OCI-LY7 (cell line): ENCODE measurements at places on chromosomes 3 and 15. TPM values are rescaled to one million over a fixed set of nuclear protein-coding genes. Genes with fewer than 3 reads are reported as not detected.

- DNase-seq, result no peak
These were observed 204.7 kb downstream of the UACA start for GRCh38 chr15:70558406-70559264.

DNA sequence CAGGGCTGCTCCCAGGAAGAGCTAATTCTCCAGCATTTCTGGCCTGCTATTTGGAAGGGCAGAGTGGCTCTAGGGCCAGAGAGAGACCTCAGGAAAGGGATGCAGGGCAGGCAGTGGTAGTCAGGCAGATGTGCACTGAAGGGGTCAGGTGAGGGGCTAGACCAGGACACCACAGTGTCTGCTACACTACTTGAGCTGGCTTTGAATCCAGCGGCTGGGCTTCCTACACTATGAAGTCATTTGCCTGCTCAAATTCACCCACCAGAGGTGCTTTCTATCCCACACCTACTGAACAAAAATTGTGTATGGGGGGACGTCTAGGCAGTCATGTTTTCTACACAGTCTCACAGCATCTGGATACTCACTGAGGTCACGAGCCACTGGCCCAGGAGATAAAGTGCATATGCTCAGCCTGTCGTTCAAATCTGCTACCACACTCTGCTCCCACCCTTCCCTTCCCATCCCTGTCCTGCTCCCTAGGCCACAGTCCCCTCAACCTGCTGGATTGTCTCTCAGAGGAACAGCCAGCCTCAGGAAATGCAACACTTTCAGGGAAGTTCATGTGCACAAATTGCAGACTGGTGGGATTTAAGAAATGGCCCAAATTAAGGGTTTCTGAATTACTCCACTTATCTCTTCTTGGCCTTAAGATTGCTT, 49.9 kb upstream of the SLC6A11 start:
- no peak for DNase-seq

ARPP19 gene
- 92.9 and 101 TPM in 2 replicates for total RNA-seq

GRCh38 chr15:83193721-83194120, 13.9 kb downstream of the HDGFL3 start:
- no peak for DNase-seq

GRCh38 chr3:40725031-40725430, 200.3 kb downstream of the ZNF621 start:
- no peak for DNase-seq

DNA sequence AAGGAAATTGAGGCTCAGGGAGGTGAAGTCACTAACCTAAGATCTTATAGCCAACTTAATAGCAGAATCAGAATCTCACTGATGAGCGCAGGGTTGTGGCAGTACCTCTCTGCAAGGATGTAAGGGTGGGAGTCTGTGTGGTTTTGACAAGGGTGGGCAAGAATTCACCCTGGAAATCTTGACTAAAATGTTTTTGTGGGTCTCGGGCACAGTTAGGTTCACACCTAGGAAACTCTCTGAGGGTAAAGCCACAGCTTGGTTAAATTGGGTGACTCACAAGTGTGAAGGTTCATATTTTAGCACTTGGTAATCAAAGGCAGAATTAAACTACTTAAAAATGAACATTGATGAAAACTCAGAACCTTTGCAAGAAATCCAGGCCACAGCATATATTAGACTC, 178.2 kb upstream of the EOMES start:
- DNase-seq, result no peak

- no peak for DNase-seq
These were observed 425.8 kb upstream of the MDFIC2 start for GRCh38 chr3:70738291-70738681.

DNA sequence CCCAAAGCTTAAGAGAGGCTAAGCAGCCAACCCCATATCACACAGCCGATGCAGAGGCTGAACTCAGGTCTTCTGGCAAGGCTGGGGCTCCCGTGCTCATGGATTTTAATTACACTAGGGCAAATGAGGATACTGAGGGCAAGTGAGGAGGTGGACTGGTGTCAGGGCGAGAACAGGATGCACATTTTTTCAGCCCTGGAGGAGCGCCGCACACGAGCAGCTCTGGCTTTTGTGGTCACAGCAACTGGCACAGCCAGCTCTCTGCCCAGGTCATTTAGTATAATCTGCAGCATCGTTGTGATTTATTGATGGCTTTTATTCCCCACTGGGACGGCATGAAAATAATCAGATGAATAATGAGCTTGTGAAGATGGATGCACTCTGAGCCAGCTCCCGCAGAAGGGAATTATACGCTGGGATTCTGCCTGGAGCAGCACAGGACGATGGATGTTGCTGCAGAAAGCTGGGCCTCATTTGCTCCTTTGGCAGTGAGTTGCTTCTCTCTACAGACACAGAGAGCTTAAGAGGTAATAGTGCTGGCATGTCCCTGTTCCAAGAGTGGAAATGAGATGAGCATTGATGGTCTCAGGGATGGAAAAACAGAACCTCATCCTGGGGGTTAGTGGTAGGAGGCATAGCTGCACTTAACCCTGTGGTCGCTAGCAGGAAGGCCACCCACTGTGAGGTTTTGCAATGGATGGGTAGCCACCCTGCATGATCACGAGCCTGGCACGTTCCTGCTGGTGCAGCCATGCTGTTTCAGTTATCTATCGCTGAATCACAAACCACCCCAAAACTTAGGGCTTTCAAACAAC, 135.4 kb downstream of the UACA start:
- no peak for DNase-seq

GRCh38 chr15:101573951-101574350, 78.2 kb downstream of the TM2D3 start:
- DNase-seq, result no peak

ZNF502 gene
- not detected in 2 replicates for total RNA-seq

DNA sequence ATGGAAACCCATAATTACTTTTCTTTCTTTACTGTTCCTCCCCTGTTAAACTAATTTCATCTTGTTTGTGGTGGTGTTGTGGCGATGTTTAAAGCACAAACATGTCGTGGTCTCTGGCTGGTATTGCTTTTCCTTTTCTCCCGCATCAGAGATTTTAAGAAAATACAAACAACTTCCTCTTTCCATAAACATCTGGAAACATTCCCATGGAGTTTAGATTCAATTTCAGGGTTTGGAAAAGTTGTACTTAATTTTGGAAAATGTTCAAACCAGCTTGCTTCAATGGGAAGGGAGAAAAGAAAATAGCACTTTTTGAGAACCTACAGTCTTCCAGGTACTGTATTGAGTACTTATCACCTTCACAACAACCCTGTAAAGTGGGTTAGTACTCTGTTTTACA, 30.4 kb downstream of the STARD9 start:
- DNase-seq, result no peak

DNA sequence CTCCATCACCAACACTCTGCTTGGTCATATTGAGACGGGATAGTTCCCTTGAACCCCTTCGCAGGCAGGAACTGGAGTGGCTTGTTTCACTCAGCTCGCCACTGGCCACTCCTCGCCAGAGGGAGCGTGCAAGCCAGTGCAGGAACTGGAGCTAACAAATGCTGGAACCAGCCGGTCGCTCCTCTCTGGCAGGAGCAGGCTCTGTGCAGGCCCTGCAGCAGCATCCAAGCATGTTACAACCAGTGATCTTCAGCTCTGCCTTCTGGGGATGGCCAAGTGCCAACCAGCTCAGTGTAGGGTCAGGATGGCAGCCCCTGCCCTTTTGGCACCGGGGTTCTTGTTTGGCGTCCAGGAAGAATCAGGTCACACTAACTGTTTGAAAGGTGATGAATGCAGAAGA, 329.0 kb upstream of the AZI2 start:
- DNase-seq, result no peak

GRCh38 chr15:43253431-43254403, 13.0 kb downstream of the TGM5 start:
- DNase-seq, result no peak

GPR27 gene
- not detected in 2 replicates for total RNA-seq

- no peak for DNase-seq
These were observed 276.7 kb upstream of the RARB start for GRCh38 chr3:25151281-25151902.

GRCh38 chr15:95448531-95449229, 881.8 kb upstream of the NR2F2 start:
- no peak for DNase-seq

DNA sequence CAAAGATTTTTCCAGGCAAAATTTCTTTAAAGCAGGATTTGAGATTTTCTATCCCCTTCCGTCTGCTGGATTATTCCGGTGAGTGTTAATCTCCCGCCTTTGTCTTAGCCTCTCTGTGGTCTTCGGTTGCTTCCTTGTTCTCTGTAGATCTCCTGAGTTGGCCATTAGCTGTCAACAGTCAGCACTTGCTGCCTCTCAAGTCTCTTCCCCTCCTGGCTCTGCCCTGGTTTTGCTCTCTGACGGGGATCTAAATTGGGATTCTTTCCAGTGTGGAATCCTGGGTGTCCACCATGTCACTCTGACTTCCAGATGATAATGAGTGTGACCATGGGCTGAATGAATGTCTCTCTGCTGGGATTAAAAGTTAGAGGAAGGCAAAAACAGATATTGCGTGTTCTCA, 121.5 kb downstream of the IGF1R start:
- no peak for DNase-seq

SUSD5 gene
- total RNA-seq, result not detected in 2 replicates
